ENCODE measurements at places on chromosomes 2 and 18.

DNA sequence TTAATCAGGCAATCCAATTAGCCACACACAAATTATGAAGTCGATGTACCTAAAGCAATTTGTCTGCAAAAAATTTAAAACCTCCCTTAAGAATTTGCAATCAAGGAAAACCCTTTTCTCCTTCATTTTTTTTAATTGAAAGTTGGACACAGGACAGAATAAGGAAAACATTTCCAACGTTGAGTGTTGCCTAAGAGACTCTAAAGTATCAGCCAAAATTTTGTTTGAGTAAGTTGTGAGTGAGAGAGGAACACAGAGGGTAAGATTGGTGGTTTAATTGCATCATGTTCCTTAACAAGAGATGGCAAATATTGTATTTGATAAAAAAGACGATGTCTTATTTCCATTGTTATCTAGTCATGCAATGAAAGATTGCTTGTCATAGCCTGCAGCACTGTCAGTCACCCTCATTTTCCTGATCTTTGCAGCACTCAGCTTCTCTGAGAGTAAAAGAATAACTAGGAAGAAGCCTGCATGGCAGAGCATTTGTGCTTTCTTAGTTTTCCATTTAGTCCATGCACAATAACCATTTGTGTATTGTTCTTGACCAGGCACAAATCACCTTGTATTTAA is 115.5 kb downstream of the ICOS start:
- no peak for DNase-seq

DNA sequence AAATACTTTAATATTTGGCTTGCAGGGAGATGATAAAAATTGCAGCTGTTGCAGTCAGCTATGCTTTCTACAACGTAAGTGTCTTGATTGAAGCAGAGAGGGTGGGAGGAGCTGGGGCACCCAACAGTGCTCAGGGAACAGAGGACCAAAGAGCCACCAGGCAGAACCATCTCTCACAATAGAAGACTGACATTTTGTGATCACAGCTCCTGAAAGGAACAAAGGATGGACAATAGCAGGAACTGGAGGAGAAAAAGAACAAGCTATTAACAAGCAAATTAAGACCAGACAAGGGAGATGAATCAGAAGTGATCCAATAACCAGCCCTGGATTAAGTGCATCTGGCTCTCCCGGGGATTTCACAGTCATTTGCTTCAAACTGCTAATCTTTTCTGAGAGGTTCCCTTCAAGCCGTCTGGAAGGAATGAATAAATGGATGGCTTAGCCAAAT is 65.7 kb upstream of the SMAD2 start:
- no peak for DNase-seq

GRCh38 chr18:56315363-56315762 is 323.0 kb downstream of the TXNL1 start:
- no peak for DNase-seq

DNA sequence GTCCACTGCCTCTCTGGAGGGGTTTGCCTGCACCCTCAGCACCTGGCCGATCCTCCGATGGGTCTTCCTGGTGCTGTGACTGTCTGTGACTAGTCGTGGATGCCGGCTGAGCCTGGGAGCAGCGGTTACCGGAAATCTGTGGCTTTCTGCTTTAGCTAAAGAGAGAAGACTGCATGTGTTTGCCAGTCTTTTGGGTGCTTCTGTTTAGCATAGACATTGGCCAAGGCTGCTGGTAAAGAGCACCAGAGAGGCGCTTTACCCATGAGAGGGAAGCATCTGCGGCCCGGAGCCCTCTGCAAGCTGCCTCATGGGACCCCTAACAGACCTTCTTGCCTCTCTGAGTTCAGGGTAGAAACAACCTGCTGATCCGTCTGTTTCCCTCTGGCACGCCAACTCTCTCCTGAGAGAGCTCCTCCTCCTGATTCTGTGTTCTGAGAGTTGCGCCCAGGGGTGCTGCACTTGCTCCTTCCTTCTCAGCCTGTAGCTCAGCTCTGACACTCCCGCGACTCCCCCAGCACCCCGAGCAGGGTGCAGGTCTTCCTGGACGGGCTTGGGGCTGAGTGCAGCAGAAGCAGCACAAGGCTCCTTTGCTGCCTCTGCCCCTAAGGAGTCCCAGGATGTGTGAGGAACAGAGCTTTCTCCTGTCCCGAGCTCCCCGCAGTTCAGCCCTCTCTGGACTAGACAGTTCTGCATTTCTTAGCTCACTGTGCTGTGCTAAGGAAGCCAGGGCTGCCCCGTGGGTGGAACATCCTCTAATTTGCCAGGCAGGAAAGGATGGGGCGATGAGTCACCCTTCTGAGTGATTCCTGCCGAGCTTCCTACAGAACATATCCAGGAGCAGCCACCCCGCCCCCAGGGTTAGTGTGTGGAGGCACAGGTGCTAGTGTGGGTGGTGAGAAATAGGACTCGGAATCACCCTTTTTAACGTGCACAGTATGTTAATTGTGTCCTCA is 203.2 kb downstream of the SH3RF3 start:
- DNase-seq = no peak

GRCh38 chr2:231068525-231069222 is 12.0 kb downstream of the PSMD1 start:
- no peak for DNase-seq

DNA sequence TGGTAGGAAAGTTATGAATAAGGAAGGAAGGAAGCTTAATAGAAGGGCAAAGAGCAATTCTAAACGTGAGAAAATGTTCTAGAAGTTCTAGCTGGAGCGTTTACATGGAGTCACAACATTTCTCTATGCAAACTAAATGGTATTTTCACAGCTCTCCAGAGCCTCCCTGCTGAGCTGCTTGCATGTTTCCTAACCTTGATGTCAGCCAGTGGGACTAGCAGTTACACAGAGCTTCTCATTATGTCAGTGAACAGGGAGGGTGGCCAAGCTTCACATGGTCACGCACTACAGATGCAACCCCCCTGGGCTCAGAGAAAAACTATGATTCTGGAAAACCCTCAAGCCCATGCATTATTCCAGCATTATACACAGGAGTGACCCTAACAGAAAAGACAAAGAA is 153.4 kb upstream of the CCDC150 start:
- DNase-seq = no peak

- no peak for DNase-seq
Observed at GRCh38 chr2:240151477-240152031, 11.1 kb upstream of the OTOS start.

DNA sequence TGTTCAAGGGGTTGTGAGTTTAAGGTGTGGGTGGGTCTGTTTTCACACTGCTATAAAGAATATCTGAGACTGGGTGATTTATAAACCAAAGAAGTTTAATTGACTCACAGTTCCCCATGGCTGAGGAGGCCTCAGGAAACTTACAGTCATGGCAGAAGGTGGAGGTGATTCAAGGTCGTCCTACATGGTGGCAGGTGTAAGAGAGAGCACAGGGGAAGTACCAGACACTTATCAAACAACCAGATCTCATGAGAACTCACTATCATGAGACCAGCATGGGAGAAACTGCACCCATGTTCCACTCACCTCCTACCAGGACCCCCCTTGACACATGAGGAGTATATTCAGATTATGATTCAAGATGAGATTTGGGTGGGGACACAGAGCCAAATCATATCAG is 38.0 kb downstream of the RHBDD1 start:
- DNase-seq = no peak

- DNase-seq = no peak
Observed at GRCh38 chr2:107615039-107615438, 211.7 kb upstream of the RGPD4 start.

- DNase-seq = no peak
Observed at GRCh38 chr18:55343396-55344073, 244.5 kb downstream of the TCF4 start.

DNA sequence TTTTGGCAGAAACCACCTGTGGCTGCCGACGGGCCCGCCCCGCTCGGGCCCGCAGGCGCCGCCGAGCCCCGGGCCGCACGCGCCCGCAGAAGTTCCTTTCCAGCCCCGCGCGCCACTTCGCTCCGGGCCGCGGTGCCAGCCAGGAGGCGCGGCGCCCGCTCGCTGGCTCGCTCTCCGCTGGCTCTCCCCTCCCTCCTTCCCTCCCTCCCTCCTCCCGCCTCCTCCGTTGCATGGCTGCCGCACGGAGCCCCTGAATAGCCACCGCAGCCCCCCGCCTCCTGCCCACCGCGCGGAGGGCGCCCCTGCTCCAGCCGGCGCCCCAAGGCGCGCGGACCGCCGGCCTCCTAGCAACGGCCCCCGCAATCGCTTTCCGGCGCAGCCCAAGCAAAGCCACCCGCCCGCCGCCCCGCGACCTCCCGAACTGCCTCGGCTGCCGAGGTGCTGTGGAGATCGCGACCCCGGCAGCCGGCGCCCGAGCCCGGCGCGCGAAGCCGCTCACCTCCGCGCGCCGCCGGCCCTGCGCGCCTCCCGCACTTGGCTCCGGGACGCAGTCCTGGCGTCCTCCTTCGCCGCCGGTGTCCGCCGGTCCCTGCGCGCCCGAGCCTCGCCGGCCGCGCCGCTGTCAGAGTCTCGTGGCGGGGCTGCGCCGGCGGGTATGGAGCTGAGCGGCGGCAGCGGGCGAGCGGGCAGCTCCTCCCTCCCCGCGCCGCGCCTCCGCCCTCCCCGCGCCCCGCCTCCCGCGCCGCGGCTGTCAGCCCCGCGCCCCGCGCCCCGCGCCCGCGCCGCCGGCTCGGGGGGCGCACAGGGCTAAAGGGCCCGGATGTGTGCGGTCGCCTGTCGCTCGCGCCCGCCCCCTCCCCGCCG is at the start of gene ZBTB7C:
Gene ZBTB7C (minus strand): TSS at position 657 of the 864 bp plus-strand sequence.
- no peak for DNase-seq

GRCh38 chr2:216319771-216320170 is 52.5 kb downstream of the MARCHF4 start:
- DNase-seq = no peak

Measured in SHP77 treated with DMSO at 0.1 percent for 48 hours (cell line).